ENCODE measurements at places on chromosomes 11 and 22.

GRCh38 chr22:17955590-17956379 lies 68.6 kb downstream of the MICAL3 start:
- DNase-seq: no peak

- no peak for DNase-seq
These were observed 13.5 kb downstream of the CCDC90B start for GRCh38 chr11:83272627-83273026.

GRCh38 chr11:68750195-68751003 lies 921 bp downstream of the TESMIN start:
- peak; percentile 60 for DNase-seq

GRCh38 chr11:34040571-34040970 lies 11.0 kb upstream of the CAPRIN1 start:
- DNase-seq: no peak

GRCh38 chr11:127492029-127492428 lies 491.5 kb upstream of the KIRREL3 start:
- no peak for DNase-seq

GRCh38 chr11:74957937-74958629 lies 9.0 kb downstream of the SPCS2 start:
- no peak for DNase-seq

GRCh38 chr11:9170450-9170849 lies 79.1 kb upstream of the SCUBE2 start:
- DNase-seq: no peak

- no peak for DNase-seq
These were observed 51.8 kb downstream of the TRAF6 start for GRCh38 chr11:36458129-36458915.

GRCh38 chr22:24244144-24244787 lies 616 bp downstream of the GGT5 start:
- no peak for DNase-seq

DNA sequence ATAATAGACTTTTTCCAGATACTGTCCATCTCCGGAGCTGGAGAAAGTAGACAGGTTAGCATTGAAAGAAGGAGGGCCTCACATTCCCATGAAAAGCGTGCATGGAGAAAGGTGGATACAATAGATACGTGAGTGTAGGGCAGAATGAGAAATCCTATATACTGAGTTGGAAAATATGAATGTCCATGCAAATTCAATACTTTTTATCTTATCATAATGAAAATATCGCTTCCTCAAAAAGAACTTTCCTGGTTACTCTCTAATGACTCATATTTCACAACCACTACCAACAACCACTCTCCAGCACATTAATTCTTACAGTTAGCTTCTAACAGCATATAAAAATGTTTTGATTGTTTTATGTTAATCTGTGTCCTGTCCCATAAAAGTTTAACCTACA lies 22.0 kb upstream of the MS4A6A start:
- DNase-seq: no peak

- DNase-seq: no peak
These were observed 43.9 kb downstream of the CCDC34 start for GRCh38 chr11:27319072-27319471.

- DNase-seq: peak; percentile 49
These were observed 85.0 kb downstream of the CHST1 start for GRCh38 chr11:45580399-45580798.

DNA sequence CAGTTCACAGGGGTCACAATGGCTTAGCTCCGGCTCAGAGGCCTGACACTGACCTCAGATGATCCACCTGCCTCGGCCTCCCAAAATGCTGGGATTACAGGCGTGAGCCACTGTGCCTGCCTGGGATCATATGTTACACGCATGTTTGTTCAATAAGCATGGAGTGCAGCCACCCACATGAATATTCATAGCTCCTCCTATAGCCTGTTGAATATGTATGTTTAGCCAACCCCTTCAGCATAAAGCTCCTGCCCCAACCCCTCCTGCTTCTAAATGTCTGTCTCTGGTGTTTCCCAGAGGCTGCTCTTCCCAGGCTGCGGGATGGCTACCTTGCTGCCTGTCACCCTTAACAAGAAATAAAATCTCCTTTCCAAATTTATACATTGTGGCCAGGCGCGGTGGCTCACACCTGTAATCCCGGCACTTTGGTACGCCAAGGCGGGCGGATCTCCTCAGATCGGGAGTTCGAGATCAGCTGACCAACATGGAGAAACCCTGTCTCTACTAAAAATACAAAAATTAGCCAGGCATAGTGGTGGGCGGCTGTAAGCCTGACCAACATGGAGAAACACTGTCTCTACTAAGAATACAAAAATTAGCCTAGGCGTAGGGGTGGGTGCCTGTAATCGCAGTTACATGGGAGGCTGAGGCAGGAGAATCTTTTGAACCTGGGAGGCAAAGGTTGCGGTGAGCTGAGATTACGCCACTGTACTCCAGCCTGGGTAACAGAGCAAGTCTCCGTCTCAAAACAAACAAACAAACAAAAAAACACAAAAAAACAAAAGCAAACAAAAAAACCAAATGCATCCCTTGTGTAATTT lies 1.1 kb upstream of the APOBEC3F start:
- no peak for DNase-seq

DNA sequence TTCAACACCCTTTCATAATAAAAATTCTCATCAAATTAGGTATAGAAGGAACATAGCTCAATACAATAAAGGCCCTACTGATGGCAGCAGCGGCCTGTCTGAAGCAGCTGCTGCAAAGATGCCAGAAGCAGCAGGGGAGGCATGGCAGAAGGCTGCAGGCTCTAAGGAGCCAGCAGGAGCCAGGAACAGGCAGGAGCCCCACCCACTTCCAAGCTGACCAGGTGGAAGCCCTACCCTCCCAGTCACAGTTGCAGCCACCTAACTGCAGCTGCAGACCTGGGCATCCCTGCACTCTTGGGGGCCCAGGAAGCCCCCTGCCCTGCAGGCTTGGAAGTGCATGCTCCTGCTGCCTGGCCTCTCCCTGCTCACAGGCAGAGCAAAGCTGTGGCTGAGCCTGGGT lies 18.2 kb upstream of the OR6A2 start:
- DNase-seq: no peak

GRCh38 chr11:57162179-57162898 lies 19.4 kb upstream of the LRRC55 start:
- DNase-seq: no peak

GRCh38 chr11:96195671-96196070 lies 147.3 kb downstream of the MAML2 start:
- DNase-seq: no peak

GRCh38 chr11:104094576-104094975 lies 58.1 kb downstream of the DDI1 start:
- no peak for DNase-seq

GRCh38 chr11:103541186-103541795 lies 432.1 kb downstream of the DYNC2H1 start:
- no peak for DNase-seq
